ENCODE measurements at places on chromosomes 11 and 22.

GRCh38 chr11:85045716-85046115 lies 581.4 kb downstream of the DLG2 start:
- no peak for DNase-seq

DNA sequence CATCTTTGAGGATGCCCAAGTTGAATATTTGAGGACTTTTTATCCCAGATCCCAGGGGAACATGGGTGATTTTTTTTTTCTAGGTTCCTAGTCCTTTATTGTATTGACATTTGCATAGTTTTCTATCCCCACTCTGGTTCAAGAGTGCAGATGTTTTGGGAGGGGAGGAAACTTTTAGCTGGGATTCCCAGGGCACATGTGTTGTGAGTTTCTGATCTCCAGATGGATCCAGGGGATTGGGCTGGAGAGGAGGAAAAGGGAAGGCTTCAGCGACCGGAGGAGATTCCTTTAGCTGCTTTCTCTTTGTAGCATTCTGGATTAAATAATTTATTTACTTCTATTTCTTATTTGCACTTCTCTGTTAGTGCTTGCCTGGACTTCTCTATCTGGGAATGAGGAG lies 14.7 kb upstream of the SORL1-AS1 start:
- no peak for DNase-seq

DNA sequence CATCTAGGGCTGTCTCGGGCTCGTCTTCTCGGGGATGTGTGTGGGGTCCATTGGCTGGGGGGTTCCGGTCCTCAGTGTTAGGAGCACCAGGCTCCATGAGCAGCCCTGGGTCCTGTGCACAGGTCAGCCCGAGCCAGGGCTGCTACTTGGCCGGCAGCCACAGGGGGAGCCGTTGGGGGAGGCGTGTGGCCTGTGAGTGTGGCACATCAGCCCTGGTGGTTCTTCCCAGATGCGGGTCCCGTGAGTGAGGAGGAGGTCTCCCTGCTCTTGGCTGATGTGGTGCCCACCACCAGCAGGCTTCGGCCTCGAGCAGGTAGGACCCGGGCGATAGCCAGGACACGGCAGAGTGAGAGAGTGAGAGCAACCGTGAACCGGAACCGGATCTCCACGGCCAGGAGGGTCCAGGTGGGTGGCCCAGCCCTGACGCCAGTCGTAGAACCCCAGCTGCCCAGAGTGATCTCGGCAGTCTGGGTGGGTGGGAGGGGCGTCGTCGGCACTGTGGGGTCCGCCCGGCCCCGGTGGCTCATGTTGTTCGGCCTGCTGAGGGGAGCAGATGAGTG lies 18.5 kb downstream of the IRF7 start:
- no peak for DNase-seq

GRCh38 chr11:9386901-9387300 lies 2.4 kb downstream of the IPO7 start:
- no peak for DNase-seq

DNA sequence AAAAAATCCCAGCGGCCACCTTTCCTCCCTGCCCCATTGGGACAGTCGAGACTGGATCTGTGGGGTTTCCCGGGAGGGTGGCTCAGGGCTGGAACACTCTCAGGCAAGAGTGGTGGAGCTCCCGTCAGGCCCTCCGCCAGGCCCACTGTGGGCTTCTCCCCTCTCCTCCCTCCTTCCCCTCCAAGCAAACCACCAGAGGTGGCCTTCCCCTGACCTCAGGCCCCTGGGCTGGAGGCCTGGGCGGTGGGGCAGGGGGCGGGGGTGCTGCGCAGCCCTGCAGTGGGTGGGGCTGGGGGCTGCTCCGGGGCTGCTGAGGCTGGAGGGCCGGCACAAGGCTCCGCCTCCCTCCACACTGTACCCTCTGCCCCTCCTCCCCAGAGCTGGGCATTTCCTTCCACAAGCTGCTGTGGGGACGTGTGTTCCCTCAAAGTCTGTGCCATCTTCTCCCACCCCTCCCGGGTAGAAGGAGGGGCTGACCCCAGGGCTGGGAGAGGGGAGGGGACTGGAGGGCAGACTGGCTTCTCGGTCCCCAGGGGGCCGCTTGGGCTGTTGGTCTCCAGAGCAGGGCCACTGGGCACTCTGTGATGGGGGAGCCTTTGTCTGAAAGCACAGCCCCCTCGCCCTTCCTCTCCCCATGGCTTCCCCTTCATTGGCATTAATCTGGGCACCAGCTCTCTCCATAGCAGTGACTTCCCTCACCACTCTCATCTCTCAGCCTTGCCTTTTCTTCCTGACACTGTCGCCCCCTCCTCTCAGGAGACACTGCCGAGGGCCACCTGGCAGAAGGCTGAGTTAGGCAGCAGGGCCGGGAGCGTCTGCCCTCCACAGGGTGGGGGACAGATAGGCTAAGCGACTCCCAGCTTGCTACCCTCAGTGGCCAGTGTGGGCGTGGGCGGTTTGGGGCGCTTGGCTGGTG lies 7.1 kb downstream of the RCOR2 start:
- DNase-seq: no peak

DNA sequence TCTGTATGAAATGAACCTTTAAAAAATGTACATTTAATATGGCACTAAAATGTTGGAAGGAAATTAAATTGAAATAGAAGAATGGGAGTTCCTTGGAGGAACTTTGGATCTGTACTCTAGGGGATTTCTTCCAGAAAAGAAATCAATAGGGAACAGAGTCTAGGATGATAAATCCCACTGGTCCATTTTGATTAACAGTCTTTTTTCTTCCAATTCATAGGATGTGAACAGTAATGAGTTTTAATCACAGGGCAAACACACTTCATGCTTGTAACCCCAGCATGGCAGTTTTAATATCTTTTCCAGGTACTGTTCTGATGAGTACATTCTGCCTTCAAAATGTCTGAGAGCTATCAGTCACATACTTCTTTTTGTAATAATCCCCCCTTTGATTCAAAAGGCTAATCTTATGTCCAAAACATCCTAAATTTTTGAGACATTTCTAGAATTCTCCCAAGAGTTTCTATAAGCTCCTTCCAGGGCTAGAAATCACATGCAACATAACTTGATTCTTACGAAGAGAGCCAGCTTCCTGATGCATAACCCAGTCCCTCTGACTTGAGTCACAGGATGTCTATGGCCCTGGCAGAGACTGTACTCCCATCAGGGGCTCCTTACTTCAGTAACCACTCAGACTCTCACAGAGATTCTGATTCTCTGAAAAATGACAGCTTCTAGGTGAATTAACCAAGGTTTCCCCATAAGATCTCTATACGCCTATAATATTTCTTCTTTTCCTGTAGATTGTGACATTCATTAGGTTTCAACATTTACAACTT lies 112.9 kb downstream of the SLC36A4 start:
- no peak for DNase-seq

- DNase-seq: no peak
Measured at GRCh38 chr11:2265396-2265795, 5.0 kb downstream of the ASCL2 start.

DNA sequence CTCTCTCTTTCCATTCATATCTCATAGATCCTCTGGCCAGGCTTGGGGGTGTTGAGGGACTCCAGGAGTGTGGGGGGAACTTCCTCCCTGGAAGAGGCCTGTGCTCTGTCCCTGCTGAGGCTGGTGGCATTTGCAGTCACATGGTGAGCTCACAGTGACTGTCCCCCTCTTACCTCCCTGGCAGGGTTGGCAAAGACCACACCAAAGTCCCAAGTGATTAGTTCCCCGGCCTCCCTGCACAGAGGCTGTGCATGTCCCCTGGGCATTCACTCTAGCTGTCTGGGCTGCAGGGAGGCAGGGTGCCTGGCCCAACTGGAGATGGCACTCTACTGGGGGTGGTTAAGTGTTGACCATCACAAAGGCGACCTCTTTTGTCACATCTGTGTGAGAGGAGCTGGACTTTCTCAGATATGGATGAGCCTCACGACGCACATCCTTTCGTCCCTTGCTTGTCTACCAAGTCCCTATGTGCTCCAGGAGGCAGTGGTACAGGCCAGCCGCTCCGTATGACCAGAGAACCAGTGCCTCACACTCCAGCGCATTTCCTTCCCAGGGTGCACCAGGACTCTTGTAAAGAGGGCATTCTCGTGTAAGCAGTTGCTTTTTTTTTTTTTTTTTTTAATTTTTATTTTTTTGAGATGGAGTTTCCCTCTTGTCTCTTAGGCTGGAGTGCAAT lies 8.8 kb downstream of the TANGO2 start:
- no peak for DNase-seq

- no peak for DNase-seq
Measured at GRCh38 chr11:46475926-46476545, 84.5 kb upstream of the CHRM4 start.

DNA sequence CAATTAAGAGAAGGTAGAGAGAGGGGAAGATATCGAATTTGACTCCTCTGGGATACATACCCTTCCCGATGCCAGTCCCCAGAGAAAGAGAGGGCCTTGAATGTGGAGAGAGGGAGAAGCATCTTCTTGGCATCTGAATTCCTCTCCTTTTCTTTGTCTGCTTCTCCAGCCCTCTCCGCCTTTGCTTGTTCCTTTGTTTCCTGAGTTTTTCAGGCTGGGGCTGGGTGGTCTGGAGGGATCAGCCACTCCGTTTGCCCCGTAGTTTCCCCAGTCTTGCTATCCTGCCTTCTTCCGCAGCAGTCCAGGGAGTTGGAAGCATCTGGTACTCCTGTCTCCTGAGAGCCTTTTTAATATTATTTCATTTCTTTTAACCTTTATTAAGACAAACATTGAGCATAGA lies 107.1 kb upstream of the CADM1 start:
- no peak for DNase-seq

DNA sequence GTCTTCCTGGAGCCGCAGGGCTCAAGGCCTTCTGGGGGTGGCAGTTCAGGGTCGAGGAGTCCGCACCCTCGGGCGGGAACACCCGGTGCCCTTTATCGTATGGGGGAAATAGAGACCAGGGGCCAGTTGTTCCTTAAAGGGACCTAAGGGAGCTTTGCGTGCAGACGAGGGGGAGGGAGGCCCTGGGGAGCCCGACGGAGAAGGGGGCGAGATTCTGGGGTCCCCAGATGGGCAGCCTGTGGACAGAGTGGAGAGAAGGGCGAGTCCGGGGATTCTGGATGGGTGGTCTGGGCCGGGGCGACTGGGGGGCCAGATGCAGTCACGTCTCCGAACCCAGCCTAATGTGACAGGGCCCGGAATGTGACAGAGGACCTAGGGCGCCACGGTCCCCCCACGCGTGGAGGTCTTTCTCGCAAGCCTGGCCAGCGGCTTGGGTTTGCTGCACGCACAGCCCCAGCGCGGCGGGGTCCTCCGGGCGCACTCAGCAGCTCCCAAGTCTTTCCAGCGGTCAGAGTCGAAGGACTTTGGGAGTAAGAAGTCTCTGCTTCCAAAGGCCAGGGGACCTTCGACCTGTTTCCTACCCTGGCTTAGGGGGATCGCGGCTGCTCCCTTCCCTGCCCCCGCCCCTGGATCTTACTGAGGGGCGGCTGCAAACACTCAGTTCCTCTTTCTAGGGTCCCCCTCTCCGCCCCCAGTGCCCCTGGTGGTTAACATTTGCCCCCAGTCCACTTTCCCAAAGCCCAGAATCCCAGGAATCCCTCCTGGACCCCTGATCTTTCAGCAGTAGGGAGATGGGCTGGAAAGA lies 547 bp downstream of the TUBA8 start:
- no peak for DNase-seq

DNA sequence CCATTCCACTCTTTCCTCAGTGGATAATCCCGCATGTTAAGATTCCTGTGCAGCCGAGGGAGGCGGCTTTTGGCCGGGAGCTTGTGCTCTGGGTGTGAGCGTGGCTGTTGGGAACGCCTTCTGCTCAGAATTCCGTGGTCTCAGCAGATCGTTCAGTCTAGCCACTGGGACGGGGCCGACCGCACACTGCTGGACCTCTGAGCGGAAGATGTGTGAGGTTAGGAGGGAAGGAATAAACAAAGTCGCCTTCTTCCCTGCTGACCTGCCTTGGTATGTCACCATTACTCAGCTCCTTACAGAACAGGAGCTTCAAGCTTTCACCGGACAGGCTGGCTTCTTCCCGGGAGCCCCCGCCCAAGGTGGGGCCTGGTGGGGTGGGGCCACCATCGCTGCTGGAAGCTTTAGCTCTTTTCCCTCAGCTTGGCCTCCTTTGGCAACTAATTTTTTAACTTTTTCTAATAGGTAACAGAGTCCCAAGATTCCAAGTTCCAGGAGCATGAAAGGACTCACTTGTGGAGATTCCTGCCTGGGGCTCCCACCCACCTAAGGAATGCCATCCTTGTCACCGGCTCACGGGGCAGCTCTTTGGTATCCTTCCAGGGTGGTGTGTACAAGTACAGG lies 22.5 kb upstream of the SEPTIN5 start:
- DNase-seq: peak; percentile 78

- no peak for DNase-seq
Measured at GRCh38 chr11:130177782-130178181, 18.2 kb downstream of the ST14 start.

DNA sequence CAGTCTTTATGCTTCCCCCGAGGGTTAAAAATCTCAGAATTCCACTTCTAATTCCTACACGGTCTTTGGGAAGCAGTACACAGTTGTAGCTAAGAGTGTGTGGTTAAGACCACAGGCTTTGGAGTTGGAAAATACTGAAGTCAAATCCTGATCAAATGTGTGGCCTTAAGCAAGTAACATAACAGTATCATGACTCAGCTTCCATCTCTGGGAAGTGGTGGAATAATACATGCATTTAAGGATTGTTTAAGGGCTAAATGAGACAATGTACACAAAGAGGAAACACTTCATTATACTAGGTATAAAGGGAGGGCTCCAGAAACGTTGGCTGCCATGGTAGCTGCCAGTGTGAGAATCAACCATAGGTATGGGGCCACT lies 71.5 kb downstream of the FAT3 start:
- peak; percentile 65 for DNase-seq

GRCh38 chr11:3635641-3636375 lies 6.0 kb downstream of the ART5 start:
- DNase-seq: no peak

All from epithelial cell of esophagus (primary cell).